ENCODE measurements at places on chromosomes 12 and 14. TPM values are rescaled to one million over a fixed set of nuclear protein-coding genes. Genes with fewer than 3 reads are reported as not detected.

GRCh38 chr12:12007713-12008231 lies 63.0 kb upstream of the BCL2L14 start:
- DNase-seq, result no peak

OTOGL gene
- 0.88 TPM for total RNA-seq

GRIP1 gene
- 19.2 TPM for total RNA-seq

DNA sequence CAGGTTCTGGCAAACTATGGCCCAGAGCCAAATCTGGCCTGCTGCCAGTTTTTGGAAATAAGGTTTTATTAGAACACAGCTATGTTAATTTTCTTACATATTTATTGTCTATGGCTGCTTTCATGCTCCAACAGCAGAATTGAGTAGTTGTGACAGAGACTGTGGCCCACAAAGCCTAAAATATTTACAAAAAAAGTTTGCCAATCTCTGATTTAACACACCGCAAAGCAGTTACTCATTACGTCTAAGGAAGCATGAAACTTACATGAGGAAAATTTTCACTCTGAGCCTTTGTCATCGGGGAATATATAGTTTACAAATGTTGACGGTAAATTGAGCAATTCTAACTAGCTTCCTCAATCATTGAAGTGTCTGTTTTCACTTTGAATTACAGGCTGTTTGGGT lies 96.5 kb downstream of the UNC79 start:
- no peak for DNase-seq

DNA sequence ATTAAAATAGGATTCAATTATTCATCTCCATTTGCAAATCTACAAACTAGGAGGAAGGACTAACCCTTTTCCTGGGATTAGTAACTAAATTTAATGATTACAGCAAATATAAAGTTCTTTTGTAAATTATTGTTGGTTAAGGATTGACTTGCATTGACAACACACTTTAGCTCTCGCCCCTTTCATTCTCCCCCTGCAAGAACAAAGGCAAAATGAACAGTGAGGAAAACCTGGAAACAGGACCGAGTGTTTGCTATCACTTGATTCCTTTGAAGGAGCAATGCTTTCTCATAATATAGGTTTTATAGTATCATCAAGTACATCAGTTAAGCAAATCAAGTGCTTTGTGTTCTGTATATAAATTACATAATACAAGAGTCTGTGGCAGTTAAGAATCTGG lies 7.4 kb upstream of the COX16 start:
- no peak for DNase-seq

- DNase-seq, result no peak
These were observed 115.0 kb downstream of the AKAP6 start for GRCh38 chr14:32443890-32444661.
